Calu3 (cell line): ENCODE measurements at places on chromosomes 7 and 10.
A peak's percentile ranks its signal among the peaks of the same experiment; 100 is the strongest.

DNA sequence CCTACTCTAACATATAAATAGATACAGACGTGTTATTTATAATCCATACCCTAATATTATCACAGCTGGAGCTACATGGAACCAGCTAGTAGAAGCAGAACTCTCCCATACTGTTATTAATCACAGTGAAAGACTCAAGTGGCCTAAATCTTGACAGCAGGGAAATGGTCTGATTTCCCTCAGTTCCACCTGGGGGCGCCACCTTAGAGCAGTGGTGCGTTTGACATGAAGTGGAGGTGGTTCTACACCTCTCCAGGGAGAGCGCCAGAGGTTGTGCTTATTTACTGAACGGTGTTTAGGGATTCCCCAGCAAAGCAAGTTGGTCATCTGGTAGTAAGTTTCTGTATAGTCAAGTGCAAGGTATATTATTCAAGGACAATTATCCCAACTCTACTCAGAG lies 17.6 kb downstream of the DNTT start:
- no peak for DNase-seq
- H3K4me1 ChIP-seq: no peaks in the 10 kb centered on the region
- no peak overlapping the region for H3K4me3 ChIP-seq

- peak overlapping the region; percentile 34 for H3K4me3 ChIP-seq
- DNase-seq: no peak
- peaks cover 64% of the 10 kb centered on the region for H3K4me1 ChIP-seq
- no peaks in the 10 kb centered on the region for H3K27me3 ChIP-seq
- H3K27ac ChIP-seq: peak overlapping the region; percentile 56
- peaks cover 10% of the 10 kb centered on the region for H3K36me3 ChIP-seq
These were observed 101.6 kb downstream of the UBE2H start for GRCh38 chr7:129851174-129851573.

- H3K27me3 ChIP-seq: peaks cover 15% of the 10 kb centered on the region
- peaks cover 3% of the 10 kb centered on the region for H3K36me3 ChIP-seq
- no peak for DNase-seq
- peaks cover 43% of the 10 kb centered on the region for H3K4me1 ChIP-seq
- H3K27ac ChIP-seq: no peak overlapping the region
These were observed 126.9 kb downstream of the KCNMA1 start for GRCh38 chr10:77510695-77511094.

GRCh38 chr10:131947631-131948347 lies 33.9 kb downstream of the BNIP3 start:
- no peak overlapping the region for H3K4me3 ChIP-seq
- DNase-seq: no peak
- no peaks in the 10 kb centered on the region for H3K27me3 ChIP-seq
- H3K4me1 ChIP-seq: no peaks in the 10 kb centered on the region
- no peak overlapping the region for H3K27ac ChIP-seq

GRCh38 chr10:130363051-130363450 lies 226.9 kb downstream of the GLRX3 start:
- H3K4me1 ChIP-seq: no peaks in the 10 kb centered on the region
- H3K36me3 ChIP-seq: no peaks in the 10 kb centered on the region
- no peaks in the 10 kb centered on the region for H3K27me3 ChIP-seq
